Activated CD4-positive, alpha-beta T cell treated with anti-CD3 and anti-CD28 coated beads for 48 hours (primary cell): ENCODE measurements at places on chromosomes 1 and 21.

- no peak for DNase-seq
Measured at GRCh38 chr1:23083714-23084480, 64.6 kb downstream of the KDM1A start.

DNA sequence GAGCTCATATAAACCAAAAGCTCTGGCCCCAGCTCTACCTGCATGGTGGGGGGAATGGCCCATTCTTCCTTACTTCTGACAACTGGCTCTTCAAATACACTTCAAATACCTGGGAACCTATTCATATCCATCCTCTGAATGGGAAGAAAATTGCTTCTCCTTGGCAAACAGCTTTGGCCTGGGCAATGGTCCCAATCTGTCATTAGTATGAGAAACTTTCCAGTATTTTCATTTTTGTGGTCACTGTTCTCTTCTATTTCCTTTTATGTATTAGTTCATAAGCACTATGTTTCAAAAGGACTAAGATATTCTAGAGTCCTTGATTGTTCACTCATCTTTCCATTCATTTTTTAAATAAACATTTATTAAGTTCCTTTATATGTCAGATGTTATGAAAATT is 5.2 kb upstream of the HSD3B2 start:
- DNase-seq: no peak

- peak; percentile 56 for DNase-seq
Measured at GRCh38 chr1:234214129-234214910, 158.9 kb upstream of the COA6 start.

DNA sequence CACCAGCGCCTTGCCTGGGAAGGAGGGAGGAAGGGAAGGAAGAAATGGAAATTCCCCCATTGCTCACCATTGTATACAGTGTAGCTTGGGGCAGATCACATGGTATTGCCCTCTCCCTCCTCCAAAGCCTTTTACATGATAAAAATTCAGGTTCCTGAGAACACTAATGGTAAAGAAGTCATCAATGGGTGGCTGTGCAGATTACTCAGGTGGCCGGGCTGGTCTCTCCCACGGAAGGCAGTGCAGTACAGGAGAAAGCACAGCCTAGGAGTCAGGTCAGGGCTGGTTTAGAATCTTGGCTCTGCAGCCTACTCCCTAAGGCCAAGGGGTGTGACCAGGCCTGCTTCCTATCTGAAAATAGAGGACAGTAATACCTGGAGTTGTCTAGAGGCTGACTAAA is 107.9 kb downstream of the SUSD4 start:
- DNase-seq: no peak

DNA sequence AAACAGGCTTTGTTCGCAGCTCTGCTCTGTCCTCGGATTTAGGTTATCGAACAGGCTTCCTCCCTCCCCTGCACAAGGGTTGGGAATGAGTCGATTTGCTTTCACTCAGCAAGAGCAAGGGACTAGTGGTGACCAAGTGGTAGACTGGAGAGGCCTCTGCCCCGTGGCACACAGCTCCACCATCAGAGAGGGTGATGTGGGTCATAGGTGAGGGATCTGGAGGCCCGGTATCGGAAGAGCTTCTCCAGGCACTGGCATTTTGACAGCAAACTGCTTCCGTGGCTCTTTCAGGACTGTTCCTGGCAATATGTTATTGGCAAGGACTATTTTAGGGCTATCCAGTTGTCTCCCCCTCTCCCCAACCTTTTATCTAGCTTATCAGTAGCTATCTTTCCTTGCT is 3.1 kb upstream of the ELF3 start:
- DNase-seq: no peak

- DNase-seq: peak; percentile 32
Measured at GRCh38 chr1:214280386-214281020, 456 bp upstream of the SMYD2 start.

DNA sequence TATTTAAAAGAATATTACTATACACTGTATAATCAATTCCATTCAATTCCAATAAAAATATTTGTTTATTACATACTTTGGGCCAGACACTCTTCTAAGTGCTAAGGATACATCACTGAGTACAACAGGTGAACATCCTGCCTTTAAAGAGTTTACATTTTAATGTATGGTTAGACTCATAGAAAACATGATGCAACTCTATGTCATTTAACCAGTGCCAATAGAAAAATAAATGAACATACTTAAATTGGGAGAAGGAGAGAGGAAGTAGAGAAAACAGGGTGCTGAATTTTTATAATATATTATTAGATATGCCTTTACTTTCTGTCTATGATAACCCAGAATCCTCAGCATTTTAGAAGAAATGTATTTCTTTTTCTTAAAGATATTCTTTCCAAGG is 119.2 kb downstream of the TSEN15 start:
- no peak for DNase-seq

DNA sequence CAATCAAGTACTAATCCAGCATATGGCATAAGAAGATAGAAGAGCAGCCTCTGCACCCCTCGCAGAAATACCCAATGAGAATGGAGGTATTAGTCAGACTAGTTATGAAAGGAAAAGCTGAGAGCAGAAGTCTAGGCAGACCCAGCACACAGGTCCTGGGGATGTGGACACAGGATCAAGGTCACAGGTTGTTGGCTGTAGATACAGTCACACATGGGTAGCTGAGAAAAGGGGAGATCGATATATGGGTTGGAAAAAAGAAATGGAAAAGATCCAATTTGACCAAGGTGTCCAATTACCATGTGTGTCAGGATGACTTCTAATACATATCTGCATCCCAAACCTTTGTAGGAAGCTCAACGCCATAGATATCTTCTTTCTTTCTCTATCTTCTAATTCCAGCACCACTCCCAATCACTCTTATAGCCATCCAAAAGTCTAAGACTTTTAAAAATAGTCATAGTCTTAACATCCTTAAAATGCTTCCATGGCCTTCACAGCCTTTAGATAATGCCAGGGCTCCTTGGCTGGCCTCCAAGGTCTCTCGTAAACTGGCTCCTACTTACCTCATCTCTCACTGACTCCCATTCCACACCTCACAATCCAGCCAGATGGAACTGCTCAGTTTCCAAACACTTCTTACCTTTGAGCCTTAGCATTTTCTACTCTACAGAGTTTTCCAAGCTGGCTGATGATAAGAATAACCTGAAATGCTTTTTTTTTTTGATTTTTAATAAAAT is 8.3 kb upstream of the ZC3H11B start:
- no peak for DNase-seq

- no peak for DNase-seq
Measured at GRCh38 chr1:204498981-204499380, 4.4 kb upstream of the PIK3C2B start.

- no peak for DNase-seq
Measured at GRCh38 chr1:38186566-38186965, 140.0 kb upstream of the POU3F1 start.

GRCh38 chr1:159011751-159012150 is 2.0 kb downstream of the IFI16 start:
- no peak for DNase-seq

GRCh38 chr1:38990386-38990737 is 714 bp upstream of the AKIRIN1 start:
- no peak for DNase-seq

DNA sequence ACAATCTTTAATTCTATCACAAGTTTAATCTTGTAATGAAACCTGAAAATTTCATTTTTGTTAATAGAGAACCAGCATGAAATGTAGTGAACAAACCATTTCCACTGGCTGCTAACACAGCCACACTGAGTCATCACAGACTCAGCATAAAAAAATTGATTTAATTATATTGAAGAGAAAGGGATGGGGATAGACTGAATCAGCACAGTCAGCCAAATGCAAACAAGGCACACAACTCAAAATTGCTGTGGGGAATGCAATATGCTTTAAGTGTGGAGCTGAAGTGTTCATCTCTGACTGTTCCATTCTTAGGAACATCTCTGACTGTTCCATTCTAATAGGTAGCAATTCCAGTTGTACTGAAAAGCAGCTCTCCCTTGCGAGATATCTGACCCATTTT is 299.8 kb downstream of the MRPL39 start:
- no peak for DNase-seq

DNA sequence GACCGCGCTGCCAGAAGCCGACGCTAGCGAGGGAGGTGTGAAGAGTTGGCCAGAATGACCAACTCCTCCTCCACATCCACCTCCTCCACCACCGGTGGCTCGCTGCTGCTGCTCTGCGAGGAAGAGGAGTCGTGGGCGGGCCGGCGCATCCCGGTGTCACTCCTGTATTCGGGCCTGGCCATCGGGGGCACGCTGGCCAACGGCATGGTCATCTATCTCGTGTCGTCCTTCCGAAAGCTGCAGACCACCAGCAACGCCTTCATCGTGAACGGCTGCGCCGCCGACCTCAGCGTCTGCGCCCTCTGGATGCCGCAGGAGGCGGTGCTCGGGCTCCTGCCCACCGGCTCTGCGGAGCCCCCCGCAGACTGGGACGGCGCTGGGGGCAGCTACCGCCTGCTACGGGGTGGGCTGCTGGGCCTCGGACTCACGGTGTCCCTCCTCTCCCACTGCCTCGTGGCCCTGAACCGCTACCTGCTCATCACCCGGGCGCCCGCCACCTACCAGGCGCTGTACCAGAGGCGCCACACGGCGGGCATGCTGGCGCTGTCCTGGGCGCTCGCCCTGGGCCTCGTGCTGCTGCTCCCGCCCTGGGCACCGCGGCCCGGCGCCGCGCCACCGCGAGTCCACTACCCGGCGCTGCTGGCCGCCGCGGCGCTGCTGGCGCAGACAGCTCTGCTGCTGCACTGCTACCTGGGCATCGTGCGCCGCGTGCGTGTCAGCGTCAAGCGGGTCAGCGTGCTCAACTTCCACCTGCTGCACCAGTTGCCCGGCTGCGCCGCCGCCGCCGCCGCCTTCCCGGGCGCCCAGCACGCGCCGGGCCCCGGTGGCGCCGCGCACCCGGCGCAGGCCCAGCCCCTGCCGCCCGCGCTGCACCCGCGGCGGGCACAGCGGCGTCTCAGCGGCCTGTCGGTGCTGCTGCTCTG is 1.2 kb downstream of the GPR88 start:
- DNase-seq: peak; percentile 54

DNA sequence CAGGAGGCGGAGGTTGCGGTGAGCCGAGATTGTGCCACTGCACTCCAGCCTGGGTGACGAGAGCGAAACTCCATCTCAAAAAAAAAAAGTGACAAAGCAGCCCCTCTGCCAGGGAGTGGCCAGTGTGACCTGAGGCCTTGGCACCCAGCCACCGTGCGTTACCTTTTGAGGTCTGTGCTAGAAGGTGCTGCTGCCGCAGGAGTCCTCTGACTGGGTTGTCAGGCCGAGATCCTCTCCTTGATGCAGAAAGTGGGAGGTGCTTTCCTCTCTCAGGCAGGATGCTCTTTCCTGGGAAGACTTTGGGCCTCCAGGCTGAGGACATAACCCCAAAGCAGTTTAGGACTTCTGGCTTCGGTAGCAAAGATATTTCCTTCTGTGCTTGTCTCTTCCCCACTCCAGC is 280.5 kb upstream of the VAMP3 start:
- no peak for DNase-seq

DNA sequence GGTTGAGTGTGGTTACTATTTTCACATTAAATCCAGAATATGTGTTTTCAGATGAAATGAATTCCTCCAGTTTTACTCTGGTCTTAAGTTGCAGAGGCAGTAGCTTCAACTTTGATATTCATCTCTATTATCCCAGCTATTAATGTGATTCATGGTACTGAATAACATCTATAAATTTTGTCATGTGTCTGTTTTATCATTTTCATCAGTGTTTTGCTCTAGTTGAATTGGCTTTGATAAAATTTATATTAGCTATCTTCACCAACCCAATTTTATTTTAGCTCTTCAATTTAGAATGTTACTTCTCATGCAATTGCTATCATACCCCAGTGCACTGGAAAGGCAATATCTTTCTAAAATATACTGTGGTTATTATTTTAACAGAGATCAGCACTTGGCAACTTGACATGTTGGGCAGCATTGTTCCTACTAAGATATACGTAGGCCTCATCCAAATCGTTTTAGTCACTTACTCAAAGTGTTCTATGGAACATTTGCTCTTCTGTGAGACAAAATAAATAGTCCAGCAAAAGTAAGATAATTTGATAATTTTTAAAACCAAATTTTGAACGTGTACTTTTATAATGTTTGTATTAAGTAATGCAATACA is 184.3 kb downstream of the NCAM2 start:
- no peak for DNase-seq

DNA sequence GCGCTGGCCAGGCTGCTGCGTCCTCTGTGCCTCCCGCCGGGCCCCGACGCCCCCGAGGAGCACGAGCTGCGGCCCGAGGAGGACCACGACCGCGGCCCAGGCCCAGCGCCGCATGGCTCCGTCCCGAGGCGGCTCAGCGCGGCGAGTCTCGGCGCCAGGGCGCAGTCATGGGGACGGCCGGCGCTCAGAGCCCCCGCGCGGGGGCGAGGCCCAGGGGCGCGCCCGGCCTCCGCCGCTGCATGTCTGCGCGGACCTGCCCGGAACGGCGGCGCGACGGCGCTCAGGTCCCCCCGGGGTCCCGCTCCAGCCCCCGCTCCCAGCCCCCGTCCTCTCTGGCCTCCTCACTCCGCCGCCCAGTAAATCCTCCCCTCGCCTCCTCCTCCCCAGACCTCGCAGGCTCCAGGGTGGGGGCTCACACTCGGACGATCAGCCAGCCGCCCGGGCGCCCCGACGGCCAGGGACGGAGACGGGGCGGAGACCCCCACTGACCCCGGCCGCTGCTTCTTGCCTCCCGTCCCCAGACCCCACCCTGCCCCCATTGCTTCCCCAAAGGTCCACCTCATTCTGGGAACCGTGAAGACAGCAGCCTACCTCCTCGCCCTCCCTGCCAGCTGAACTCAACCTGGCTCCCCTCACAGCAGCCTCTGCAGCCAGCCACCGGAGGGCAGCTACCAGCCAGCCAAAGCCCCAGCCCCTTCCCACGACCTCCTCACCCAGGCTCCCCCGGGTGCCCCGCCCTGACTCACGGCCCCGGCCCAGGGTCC is at the start of gene C1QTNF12:
Gene C1QTNF12, minus strand, starts transcription at position 146 of the 764 bp plus-strand sequence. Its CDS starts 32 bp downstream, at position 114.
- no peak for DNase-seq

GRCh38 chr1:159756397-159756796 is 24.4 kb upstream of the DUSP23 start:
- no peak for DNase-seq

GRCh38 chr1:205920861-205921569 is 22.2 kb downstream of the SLC26A9 start:
- no peak for DNase-seq

DNA sequence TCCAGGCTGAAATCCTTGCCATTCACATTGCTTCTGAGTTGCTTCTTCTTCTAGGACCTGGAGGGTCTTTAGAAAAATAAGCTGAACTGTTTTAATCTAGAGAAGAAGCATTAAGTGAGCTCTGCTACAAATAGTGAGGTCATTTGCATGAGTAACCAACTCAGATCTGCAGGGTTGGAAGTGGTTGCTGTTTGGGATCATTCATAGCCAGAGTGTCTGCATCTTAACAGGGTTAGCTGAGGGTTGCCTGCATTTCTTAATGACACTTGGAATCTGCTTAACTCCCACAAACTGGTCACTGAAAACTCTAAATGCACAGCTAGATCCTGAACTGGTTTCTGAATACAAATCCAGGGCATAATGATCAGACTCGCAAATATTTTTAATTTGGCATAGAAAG is 9.9 kb downstream of the CNIH3 start:
- DNase-seq: no peak

- no peak for DNase-seq
Measured at GRCh38 chr1:13771745-13772144, 71.8 kb downstream of the PRDM2 start.

GRCh38 chr1:38097284-38097898 is 50.8 kb upstream of the POU3F1 start:
- DNase-seq: no peak
